AG04450 (cell line): ENCODE measurements at places on chromosomes 11 and 22.

GRCh38 chr11:56010716-56011115 is 16.3 kb upstream of the OR5F1 start:
- no peak for DNase-seq

GRCh38 chr11:75197512-75198277 is 42.9 kb upstream of the TPBGL start:
- no peak for DNase-seq

GRCh38 chr11:84865791-84866535 is 761.2 kb downstream of the DLG2 start:
- no peak for DNase-seq

DNA sequence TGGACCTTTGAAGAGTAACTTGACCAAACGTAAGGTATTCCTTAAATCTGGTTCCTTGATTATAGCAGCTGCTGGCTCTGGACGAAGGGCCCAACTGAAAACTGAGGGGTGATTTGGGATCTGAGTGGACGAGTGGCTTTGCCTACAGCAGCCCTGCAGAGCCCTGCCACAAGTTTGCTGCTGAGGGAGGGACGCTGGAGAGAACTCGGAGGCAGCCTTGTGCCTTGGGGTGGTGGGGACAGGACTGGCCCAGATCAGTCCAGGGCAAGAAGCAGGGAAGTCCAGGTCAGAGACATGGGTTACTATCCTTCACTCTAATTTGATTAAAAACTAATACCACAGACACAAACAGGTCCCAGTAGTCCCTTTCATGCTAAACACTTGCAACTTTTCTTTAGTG is 89.6 kb upstream of the PITPNB start:
- DNase-seq: no peak

- DNase-seq: no peak
Observed at GRCh38 chr22:17587629-17588028, 24.3 kb downstream of the SLC25A18 start.

GRCh38 chr11:134654161-134654915 is 242.3 kb upstream of the B3GAT1 start:
- DNase-seq: no peak

- DNase-seq: no peak
Observed at GRCh38 chr11:31478223-31478590, 31.2 kb downstream of the IMMP1L start.

- DNase-seq: no peak
Observed at GRCh38 chr11:134070342-134070845, 1.5 kb downstream of the JAM3 start.

- no peak for DNase-seq
Observed at GRCh38 chr11:12809864-12810567, 135.8 kb downstream of the TEAD1 start.

DNA sequence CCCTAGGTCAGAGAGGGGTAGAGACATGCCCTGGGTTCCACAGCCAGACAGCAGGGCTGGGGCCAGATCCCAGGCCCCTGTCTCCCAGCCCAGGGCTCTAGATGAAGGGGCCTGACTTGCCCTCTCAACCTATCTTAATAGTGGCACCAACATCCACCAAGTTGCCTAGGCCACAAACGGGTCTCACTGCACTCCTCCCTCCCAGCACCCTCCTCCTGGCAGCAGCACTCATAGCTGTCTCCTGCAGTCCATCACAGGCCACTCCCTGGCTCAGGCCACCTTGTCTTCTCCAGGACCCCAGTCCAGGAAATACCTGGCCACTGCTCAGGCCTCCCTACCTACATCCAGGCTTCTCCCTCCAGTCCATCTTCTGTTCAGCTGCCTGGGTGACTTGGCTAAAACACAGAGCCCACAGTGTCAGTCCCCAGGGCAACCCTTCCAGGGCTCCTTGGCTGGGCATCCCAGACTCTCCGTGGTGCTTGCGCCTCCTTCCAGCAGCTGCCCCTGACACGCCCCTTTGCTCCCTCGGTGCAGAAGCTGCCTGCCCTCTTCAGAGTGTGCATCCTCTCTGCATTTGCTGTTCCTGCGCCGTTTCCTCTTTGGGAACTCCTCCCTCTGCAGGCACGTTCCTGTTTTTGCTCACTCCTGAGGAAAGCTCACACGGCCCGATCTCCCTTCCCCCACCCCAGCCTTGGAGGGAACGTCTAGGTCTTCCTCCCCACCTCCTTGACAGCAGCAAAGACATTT is 40.5 kb downstream of the LRRC32 start:
- no peak for DNase-seq

GRCh38 chr11:3368199-3368598 is 10.7 kb downstream of the ZNF195 start:
- DNase-seq: no peak

DNA sequence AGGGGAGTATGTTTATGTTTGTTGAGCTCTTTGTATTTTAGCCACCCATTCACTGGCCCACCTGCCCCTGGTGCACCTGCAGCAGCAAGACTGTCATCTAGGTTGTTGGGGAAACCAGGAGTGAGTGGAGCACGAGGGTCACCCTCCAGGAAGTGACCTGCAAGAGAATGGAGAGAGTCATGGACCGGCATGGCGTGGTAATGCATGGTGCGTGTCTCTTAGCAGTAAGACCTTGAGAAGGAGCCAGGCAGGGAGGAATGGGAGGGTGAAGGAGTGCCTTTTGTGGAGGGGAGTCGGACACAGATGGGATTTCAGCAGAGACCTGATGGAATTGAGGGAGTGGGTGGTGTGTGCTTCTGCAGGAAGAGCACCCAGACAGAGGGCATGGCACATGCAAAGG is 37.9 kb downstream of the KCNQ1 start:
- DNase-seq: no peak

GRCh38 chr11:69005631-69006368 is 7.2 kb downstream of the MRGPRF start:
- DNase-seq: no peak

DNA sequence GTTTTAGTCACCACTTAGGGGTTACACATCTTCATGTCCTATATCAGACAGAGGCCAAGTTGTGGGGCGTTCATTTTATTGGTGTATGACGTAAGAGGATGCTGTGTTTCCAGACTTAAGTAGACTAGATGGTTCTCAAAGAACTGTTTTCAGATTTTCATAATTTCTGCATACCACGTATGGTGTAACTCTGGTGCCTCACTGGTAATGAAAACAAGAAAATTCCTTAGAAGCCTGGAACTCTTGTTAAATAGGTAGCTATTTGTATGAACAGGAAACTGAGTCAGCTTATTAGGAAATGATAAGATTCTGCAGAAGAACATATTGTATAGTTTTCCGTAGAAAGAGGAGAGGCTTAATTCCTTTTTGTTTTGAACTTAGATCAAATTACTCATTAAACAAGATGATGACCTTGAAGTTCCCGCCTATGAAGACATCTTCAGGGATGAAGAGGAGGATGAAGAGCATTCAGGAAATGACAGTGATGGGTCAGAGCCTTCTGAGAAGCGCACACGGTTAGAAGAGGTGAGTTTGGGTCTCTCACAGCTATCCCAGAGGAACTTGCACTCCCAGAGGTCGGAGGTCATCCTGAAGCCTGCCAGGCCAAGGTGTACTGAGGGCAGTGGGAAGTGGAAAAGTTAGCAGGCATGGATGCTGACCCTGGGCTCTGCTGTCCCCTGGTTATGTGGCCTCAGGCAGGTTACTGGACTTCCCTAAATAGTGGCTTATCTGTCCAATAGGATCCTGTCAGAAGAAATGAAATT is 3.9 kb downstream of the CDC45 start:
- no peak for DNase-seq

DNA sequence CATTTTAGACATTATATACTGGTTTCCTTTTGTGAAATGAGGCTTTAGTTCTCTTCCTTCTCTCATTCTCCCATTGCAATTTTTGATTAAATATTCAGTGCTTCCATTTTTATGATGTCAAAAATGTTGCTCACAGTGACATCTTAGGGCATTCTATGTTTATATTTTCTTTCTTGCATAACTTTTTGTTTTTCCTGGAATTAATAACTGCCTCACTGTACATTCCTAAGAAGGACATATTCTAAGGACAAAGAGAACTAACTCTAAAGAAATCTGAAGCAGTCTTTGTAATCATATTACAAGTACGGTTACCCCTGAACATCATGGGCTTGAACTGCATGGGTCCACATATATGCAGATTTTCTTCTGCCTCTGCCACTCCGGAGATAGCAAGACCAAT is 25.8 kb upstream of the P2RY6 start:
- no peak for DNase-seq

- DNase-seq: no peak
Observed at GRCh38 chr22:43304831-43305590, 38.2 kb downstream of the SCUBE1 start.
